AG20443 (cell line): ENCODE measurements at places on chromosomes 5 and 9.

DNA sequence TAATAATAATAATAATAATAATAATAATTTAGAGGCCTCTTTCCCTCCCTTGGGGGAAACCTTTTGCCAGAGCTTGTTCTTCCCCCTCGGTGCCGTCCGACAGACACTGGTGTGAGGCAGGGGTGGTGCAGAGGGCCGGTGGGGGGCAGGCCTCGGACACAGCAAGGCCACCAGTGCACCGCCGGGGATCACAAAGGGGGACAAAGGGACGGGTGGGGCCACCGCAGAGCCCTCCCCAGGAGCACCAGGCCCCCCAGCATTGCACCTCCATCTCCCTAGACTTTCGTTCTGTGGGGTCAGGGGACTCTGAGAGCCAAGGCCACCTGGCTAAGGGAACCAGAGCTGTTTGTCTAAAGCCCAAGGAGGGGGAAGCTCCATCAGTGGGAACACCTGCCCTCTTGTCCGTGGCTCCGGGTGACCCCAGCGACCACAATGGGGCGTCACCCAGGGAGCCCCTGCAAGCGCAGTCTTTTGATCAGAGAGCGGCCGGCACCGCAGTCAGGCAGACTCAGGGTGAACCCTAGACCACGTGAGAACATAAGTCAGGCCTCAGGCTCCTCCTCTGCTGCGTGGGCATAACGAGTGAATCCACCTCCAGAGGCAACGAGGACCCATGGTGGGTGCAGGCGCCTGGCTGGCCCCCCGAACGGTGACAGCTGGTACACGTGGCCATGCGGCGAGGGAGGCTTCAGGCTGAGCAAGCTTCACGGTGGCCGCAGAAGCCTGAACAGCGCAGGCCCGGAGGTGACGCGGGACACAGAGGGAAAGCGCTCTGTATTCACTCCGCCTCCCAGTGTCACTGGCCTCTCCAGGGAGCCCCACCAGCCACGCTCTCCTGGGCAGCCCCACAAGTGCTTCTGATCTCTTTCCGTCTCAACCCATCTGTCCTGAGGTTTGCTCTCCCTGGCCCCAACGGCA, 12.0 kb upstream of the QSOX2 start:
- DNase-seq: no peak

- no peak for DNase-seq
These were observed 6.6 kb upstream of the IER5L start for GRCh38 chr9:129184596-129185122.

DNA sequence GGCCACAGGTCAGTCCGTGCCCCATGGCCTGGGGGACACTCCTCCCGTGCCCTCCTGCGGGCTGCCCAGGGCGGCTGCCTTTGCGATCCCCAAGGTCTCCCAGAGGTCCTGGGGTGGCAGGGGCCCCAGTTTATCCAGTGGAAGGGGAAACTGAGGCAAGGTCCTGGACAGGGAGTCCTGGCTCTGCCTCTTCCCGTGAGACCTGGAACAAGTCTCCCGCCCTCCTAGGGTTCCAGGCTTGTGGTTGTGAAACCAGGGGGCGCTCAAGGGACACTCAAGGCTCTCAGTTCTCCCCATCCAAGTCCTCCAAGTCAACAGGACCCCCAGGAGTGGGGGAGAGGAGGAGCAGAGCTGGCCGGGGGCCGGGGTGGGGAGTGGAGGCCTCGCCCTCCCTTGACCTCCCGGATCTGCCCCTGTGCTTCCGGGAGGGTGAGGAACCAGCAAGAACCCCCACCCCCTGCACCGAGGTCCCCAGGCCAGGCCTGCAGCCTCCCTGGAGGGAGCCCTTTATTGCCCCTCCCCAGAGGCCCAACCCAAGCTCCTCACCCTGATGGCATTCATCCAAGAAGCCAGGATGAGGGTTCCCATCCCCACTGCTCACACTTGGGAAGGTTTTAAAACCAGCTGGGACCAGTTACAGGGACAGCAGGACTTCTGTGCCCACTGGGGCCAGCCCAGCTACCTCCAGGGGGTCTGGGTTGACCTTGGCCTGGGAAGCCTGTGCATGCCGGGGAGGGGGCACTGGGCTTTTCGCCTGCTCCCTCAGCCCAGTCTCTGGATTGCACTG, 24.7 kb upstream of the TMEM250 start:
- no peak for DNase-seq

DNA sequence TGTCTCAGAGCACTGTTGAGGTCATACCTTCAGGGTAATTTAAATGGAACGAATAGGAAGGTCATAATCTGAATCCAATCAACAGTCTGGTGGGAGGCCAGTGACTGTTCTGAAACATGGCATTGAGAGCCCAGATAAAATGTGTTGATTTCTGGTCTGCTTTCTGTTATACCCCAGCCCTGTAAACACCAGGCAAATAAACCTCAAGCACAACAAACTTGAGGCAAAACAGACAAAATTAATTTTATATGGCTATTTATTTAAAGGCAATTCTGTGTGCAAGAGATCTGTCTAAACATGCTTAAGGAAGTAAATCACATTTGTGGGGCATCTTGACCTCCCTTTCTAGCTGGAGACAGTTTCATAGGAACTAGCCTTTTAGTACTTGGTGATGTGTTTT, 140.9 kb upstream of the SPEF2 start:
- no peak for DNase-seq

DNA sequence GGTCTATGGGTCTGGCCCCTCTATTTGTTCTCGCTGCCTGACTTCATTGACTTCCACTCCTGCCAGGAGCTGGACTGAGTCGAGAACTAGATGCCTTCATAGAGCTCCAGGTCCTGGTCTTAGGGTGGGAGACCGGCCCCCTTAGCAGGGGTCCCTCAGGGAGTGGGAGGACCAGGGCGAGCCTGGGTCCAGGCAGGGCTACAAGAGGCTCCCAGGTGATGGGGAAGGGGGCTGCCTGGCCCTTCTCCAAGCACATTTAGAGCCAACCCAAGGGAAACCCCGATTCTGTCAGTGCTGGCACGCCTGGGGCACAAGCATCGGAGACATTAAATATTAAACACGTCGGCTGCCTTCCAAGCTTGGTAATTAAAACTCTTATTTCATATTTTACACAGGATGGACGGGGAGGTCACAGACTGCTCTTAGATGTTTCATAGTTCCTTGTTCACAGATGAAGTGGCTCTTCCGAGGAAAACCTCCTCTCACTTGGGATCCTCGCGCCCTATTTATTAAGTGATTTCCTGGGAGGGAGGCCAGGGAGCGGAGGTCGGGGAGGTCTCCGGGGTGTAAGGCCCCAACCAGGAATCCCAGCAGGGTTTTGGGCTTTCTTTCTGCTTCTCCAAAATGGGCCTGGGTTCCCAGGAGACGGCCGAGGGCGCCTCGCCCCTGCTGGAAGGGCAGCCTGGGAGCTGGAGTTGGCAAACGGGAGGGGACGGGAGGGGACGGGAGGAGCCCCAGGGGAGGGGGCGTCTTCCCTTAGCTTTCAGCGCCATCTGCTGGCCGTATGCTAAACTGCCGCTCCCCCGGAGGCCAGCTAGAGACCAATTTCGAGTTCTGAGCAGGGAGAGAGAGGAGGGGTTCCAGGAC, 23.4 kb upstream of the ZBTB43 start:
- peak; percentile 87 for DNase-seq

DNA sequence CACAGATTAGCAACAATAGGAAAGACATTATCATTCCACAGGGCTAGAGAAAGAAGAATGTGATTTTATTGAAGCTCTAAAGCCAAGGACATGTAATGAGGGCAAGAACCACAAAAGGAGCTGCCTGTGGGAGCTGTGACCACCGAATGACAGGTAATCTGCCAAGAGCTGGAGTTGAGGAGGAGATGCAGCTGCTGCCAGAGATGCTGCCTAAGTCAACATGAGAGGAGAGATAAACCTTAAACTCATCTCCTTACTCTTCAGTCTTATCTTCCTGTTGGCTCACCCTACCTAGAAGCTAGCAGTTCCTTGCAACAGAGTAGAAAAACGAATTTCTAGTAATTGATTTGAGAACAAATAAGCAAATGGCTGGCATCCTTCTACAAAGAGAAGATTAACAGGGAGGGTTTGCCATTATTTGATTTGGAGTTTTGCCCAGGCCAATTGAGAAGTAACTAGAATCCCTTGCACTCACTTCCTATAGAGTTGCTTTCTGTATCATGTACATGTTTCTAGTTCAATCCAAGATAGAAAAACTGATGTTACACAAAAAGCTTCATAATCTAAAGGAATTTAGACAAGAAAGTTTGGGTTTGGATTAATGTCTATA, 539.2 kb downstream of the TLE1 start:
- DNase-seq: no peak
